ENCODE measurements at places on chromosomes 12 and 14.

- no peak for DNase-seq
Observed at GRCh38 chr12:30188602-30189326, 405.0 kb upstream of the TMTC1 start.

DNA sequence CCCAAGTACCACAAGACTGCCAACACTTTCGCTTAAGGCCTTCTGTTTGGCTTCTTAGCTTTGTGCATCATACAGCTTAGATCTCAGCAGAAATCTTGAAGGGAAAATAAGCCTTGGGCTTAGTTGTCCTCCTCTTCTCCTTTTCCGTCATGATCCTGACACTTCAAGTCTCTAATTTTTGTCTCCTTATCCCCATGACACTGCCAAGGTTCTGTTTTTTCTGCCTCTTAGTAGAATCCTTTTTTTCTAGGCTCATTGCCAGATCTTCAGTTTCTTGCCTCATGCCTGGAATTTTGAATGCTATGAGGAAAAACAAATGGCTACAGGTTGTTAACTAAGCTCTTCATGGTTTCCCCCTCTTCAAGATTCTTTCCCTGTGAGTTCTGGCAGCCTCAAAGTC lies 450.4 kb downstream of the LRFN5 start:
- DNase-seq = no peak

DNA sequence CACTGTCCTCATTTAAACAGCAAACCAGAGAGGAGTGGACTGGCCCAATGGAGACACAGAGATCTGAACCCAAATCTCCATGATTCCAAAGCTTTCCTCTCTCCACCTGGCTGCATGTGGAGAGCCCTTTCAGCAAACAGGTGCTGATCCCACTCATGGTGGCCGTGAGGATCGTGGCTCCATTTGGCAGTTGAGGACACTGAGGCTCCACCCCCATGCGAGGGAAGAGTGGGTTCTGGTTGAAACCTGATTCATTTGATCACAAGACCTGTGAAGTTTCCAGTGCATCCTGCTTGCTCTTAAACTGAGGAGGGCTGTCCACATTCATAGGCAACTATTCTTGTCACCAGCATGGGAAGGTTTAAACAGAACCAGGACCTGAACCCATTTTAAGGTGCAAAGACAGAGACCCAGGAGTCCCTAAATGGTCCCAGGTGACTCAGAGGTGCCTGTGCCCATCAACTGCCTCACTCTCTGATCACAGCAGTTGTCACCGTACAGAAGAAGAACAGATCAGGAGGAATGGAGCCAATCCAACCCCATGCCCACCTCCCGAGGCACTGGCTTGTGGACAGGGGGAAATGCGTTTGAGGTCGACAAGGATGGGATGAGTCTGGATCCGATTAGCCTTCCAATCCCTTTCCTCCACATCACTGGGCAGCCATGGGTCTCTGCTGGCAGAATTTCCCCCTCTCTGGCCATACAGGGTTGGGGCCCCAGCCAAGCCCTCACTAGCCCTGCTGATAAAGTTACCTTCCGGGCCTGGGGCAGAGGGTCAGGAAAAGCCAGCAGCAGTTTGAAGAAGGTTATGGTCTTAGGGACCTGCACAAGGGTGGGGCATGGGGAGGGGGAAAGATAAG lies 45.5 kb upstream of the BCL11B start:
- no peak for DNase-seq

DNA sequence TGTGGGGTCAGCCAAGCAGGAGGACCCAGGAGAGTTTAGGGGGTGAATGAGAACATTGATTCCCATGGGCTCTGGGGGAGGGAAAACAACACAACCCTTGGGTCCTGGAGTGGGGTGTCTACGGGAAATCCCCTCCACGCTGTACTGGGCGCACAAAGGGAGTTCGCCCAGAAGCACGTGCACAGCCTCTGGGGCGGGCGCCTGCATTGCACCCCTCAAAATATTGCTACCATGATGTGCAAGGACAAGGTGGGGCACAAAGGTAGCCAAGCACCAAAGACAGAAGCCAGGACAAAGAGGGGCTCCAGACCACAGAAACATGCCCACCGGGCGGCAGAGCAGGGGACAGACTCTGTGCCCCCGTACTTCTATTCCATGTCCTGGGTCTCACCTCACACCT lies 74.9 kb upstream of the EIF5 start:
- DNase-seq = no peak

DNA sequence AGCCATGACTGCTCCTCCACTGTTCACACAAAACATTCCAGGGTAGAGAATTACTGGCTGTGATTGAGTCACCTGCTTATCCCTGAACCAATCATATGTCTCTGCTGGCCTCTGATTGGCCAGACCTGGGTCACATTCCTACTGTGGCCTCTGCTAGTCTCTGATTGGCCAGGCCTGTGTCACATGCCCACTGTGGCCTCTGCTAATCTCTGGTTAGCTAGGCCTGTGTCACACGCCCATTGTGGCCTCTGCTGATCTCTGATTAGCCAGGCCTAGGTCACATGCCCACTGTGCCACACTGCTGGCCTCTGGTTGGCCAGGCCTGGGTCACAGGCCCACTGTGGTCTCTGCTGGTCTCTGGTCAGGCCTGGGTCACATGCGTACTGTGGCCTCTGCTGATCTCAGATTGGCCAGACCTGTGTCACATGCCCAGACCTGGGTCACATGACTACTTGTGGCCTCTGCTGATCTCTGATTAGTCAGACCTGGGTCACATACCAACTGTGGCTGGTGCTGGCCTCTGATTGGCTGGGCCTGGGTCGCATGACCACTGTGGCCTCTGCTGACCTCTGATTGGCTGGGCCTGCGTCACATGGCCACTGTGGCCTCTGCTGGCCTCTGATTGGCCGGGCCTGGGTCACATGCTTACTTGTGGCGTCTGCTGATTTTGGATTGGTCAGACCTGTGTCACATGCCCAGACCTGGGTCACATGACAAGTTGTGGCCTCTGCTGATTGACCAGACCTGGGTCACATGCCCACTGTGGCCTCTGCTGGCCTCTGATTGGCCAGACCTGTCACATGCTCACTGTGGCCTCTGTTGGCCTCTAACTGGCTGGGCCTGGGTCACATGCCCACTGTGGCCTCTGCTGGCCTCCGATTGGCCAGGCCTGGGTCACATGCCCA lies 251.6 kb downstream of the SLC15A4 start:
- no peak for DNase-seq

- no peak for DNase-seq
Observed at GRCh38 chr14:98112194-98112780, 1159.7 kb downstream of the BCL11B start.

Measured in H1 (cell line).